ENCODE measurements at places on chromosomes 5 and 9.
A peak's percentile ranks its signal among the peaks of the same experiment; 100 is the strongest.

GRCh38 chr5:168679515-168679920, 100.3 kb upstream of the PANK3 start:
- DNase-seq, result peak; percentile 18

DNA sequence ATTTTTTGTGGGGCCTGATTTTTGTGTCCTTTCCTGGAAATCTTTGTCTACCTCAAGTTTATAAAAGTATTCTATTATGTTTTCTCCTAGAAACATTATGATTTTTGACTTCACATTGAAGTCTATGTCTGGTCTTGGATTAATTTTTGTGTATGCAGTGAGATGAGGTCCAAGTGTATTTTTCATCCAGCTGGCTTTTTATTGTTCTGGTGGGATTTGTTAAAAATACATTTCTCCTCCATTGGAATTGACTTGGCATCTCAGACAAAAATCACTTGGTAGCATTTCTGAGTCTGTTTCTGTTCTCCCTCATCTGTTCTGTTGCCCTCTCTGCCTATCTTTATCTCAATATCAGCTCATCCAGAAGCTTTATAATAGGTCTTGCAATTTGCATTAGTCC, 109.0 kb downstream of the IRX1 start:
- DNase-seq, result no peak

DNA sequence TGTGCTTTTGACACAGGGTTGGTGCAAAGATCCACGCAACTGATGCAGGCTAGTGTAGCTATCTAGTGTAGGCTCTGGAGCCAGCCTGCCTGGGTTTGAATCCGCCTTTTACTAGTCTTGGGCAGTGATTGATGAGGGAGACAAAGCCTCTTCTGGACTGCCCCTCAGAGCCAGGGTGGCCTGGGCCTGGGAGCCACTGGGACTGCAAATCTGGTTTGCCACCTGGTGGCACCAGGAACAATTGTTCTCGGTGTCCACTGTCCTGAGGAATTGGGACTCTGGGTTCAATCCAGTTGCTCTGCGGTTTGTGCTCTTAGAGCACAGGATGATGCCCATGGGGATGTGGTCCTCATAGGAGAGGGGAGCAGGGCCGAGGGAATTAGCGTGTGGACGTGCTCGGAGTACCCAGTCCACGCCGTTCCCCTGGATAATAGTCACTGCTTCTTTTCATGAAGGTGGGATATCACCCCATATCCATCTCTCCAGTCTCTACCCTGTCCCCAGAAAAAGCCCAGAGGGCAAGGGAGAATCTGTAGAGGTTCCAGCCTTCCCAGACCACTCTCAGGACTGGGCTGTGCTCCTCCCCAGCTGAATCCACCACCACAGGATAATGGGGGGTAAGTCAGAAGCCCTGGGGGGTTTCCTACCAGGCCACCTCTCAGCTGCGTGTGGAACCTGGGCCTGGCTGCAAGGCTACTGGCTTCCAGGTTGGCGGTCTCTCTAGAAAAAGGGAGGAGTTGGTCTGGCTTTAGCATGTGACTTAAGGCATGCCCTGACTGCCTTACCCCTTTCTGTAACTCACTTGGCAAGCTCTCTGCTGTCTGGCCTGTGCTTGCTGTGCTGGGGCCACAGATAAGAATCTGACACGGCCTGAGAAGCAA, 1.9 kb downstream of the B4GALT7 start:
- DNase-seq, result no peak

GRCh38 chr9:112971415-112971814, 40.6 kb downstream of the ZNF883 start:
- DNase-seq, result peak; percentile 11

DNA sequence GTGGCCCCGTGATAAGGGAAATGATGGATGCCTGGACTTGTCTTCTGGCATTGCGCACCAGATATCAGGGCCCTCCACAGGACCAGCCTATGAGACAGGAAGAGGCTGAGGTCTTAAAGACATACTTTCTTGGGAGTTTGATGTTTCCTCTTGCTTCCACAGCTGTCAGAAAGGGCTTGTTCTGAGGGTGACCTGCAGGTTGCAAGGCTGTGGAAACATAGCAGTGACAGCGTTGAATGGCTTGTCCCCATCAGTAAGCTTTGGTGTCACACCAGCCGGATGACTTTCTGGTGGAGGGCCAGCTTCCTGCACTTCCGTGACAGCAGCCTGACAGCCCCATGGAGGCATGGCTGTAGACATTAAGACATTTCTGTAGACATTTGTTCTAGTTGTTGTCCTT, 143.2 kb downstream of the C9orf152 start:
- DNase-seq, result no peak

- no peak for DNase-seq
Measured at GRCh38 chr5:84181093-84181492, 203.6 kb downstream of the EDIL3 start.

DNA sequence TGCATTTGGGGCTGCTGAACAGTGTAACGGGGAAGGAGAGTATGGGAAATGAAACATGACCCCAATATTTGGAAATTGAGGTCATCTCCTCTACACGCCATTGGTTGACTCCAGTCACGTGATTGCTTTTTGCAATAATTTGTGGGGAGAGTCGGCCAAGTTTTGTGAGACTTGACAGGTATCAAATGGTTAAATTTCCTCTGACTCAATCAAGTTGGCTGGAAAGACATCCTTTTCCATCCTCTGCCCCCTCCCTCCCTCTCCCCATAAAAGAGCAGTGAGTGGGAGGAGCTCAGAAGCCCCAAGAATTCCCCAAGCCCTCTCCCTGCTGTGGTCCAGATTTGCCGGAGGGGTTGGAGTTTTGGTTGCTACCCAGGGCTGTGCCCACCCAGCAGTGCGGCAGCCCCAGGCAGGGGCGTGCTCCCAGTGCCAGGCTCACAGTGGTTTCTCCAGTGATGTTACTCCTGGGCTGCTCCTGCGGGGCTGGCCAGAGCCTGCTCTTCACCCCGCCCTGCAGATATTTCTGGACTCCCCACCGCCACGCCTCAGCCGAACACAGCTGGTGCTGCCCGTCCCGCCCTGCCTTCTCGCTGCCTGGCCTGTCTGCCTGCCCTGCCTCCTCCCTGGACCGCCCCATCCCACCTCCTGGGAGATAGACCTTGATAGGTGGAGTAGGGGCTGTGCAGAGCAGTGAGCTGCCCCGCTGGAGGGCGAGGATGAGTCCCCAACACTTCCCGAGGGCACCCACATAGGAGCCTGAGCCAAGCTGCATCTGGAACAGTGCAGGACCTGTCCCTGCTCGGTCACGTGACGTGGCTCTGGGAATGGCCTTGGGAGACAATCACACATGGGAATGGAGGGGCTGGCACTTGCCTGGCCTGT, 3.4 kb downstream of the COL5A1 start:
- no peak for DNase-seq

DNA sequence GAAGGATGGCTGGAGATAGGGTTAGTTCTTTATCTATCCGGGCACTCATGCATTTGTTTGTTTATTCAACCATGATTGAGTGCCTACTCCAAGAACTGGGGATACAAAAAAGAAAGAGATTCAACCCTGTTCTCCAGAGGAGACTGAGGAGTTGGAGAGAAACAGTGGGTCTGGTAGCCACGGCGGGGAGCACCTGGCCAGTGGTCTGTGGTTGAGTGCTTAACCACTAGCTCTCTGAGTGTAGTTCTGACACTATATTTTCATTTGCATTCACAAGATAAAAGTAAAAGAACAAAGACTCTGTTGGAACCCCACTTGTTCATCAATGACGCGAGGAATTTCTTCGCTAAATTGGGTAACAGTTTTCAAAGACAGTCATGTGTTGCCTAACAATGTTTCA, 295.5 kb upstream of the MSX2 start:
- DNase-seq, result no peak

GRCh38 chr5:34487159-34487879, 168.8 kb upstream of the RAI14 start:
- no peak for DNase-seq

- peak; percentile 48 for DNase-seq
Measured at GRCh38 chr9:8694983-8695588, 895.5 kb upstream of the DMAC1 start.

DNA sequence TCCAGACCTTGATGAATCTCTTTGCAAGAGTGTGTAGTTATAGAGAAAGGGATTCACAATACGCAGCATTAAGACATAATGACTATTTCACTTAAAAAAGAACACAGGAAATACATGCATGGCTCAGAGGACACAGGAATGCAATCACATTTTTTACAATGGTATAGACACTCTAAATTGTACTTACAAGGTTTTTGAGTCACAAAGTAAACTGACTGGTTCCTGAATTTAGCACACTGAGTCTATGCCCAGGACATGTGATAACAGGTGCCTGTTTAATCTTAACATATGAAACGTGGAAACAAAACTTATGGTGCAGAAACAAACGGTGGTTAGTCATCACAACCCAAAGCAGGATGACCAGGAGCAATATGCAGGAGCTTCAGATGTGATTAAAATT, 6.7 kb downstream of the EPB41L4A start:
- DNase-seq, result no peak

- DNase-seq, result no peak
Measured at GRCh38 chr5:131366428-131366827, 102.6 kb downstream of the CDC42SE2 start.

DNA sequence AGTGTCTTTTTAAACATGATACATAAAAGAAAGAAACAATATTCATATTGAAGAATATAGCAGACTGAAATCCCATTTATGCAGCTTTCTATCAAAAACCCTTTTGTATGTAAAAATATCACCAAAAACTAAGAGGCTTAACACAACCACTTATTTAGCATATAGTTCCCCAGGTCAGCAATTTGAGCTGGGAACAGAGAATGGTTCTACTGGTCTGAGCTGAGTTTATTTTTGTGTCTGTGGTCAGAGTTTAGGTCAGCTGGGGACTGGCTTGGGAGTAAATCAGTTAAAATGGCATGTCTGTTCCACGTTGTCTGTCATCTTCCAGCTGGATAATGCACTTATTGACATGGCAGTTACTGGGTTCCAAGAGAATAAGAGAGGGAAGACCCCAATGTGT, 165.0 kb downstream of the TMEM232 start:
- no peak for DNase-seq

DNA sequence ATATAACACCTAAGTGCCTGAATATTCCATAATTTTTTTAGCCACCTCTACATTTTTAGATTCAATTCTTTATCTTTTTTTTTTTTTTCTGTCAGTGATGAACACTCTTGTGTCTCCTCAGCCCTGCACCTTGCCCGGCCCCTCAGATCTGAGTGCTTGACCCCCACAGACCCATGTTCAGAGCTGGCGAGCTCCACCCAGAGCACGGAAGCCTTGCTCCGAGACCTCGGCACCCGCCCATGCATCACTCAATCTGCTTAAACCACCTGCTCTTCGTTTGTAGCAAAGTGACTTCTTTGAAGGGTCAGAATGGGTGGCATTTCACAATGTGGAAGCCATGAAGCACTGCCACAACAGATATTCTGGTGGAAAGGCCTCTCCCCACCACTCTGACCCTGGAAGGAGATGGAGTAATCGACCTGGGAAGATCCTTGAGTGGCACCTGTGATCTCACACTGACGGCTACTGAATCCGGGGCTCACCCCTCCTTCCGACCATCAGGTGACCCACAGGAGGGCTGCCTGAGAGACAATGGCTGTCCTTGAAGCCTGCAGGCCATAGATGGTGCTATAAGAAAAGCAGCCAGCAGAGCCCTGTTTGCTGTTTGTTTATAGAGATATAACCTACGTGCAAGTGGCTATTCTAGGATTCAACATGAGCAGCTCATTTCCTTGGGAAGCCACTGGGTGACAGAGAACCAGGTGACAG, 261.1 kb upstream of the IRX4 start:
- DNase-seq, result no peak

DNA sequence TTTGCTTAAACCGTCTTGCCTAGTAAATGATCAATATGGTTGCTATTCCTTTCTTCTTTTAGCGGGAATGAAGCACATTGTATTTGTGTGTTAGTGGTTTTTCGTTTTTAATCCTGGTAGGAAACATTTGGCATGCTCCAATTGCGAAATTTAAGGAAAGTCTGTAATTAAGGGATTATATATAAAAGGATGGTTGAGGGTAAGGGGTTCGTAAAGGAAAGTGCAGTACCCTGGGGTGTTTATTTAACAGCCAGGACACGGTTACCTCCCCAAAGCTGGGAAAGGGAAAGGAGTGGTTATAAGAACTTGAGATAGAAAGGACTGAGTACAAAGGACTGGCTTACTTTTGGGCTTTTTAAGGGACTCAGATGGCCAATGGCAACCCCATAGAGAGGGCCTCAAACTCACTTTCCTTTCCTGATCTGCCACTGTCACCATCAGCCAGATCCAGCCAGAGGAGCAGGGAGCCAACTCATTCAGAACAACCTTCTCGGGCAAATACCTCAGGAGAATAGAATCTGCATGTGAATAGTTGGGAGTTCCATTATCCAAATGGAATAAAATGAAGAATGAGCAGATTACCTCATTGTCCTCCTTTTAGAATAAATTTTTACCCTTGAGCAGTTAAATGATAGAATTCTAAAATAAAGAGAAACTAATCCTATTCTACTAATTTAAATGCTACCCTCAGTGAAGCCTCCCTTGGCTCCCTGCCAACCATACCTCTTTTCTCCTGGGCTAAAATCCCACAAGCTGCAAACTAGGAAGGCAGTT, 117.7 kb downstream of the SNCAIP start:
- DNase-seq, result peak; percentile 5

DNA sequence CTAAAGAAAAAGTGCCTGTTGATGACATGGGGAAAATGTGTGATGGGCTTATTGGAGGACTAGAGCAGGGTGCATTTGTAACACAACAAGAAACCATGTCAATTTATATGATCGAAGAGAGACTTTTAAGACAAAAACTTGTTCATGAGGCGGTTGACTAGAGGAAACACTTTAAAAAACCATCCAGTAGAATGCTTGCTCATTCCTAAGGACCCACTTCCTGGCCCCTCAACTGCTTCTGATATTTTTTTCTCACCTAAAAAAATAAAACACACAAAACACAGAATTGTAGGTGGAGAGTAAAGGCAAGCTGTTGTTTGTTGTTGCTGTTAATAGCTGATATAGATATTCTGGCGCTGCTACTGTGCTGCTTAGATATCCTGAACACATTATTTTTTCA, 50.6 kb downstream of the SPIN1 start:
- DNase-seq, result no peak

- DNase-seq, result no peak
Measured at GRCh38 chr9:84493284-84493947, 152.9 kb upstream of the SLC28A3 start.

- no peak for DNase-seq
Measured at GRCh38 chr9:132605387-132605786, 23.0 kb downstream of the BARHL1 start.

- no peak for DNase-seq
Measured at GRCh38 chr5:96506376-96506775, 73.3 kb upstream of the PCSK1 start.

DNA sequence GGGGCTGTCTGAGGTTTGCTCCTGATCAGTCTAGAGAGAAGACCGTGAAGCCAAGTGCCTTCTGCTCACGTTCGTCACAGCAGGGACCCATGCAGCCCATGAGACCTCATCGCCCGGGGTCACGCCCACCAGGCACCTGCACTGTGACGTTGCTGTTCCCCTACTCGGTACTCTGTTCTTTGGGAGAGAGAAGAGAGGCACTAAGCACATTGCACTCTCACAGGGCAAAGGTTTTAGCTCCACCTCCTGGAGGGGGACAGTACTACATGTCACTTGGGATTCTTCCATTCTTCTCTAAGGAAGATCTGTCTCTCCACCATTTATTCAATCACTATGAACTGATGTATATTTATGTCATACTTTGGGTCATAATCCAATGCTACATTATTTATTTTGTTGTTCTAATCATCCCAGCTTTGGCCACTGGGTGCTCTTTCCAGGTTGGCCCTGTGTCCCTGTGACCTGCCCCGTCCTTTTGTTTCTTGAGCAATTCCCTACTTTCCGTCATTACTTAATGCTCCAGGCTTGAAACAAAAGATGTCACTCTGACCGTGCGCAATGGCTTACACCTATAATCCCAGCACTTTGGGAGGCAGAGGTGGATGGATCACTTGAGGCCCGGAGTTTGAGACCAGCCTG, 31.4 kb upstream of the BRD3 start:
- DNase-seq, result peak; percentile 48
